ENCODE measurements at places on chromosomes 13 and 19.
A peak's percentile ranks its signal among the peaks of the same experiment; 100 is the strongest.

GRCh38 chr19:18496167-18496979 lies 25.5 kb downstream of the ELL start:
- peak; percentile 67 for DNase-seq

- DNase-seq: no peak
Observed at GRCh38 chr13:20826301-20826700, 52.5 kb upstream of the EEF1AKMT1 start.

- no peak for DNase-seq
Observed at GRCh38 chr13:26839682-26840081, 79.1 kb upstream of the GPR12 start.

DNA sequence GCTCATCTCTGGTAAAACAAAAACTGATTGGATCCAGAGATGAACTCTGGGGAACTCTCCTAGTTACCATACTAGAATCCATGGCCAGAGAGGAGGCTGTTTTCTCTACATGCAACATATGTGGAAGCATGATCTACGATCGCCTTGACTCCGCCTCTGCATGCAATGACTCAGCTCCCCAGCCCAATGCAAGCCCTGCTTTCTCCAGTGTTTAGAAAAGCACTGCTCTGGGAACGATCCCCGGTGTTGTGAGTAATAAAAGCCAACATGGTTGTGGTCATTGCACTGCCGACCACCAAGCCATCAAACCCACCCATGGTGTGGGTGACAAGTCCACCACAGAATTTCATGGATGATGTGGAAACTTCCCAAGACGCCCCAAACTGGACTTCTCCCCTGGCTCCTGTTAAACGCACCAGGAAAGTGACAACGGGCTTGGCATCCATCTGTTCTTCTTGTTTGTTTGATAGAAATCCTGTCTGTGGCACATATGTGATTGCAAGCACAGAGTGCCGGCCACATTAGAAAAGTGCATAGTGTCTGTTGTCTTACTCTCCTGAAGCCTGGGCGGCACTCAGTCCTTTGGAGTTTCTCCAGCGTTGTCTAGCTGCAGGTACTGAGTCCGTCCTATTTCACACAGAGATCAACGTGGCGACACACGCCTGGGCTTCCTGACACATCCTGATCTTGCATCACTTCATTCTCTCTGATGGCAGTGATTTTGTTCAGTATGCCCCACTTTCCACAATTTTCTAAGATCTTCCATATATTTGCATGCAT lies 36.4 kb upstream of the VSTM2B start:
- no peak for DNase-seq

DNA sequence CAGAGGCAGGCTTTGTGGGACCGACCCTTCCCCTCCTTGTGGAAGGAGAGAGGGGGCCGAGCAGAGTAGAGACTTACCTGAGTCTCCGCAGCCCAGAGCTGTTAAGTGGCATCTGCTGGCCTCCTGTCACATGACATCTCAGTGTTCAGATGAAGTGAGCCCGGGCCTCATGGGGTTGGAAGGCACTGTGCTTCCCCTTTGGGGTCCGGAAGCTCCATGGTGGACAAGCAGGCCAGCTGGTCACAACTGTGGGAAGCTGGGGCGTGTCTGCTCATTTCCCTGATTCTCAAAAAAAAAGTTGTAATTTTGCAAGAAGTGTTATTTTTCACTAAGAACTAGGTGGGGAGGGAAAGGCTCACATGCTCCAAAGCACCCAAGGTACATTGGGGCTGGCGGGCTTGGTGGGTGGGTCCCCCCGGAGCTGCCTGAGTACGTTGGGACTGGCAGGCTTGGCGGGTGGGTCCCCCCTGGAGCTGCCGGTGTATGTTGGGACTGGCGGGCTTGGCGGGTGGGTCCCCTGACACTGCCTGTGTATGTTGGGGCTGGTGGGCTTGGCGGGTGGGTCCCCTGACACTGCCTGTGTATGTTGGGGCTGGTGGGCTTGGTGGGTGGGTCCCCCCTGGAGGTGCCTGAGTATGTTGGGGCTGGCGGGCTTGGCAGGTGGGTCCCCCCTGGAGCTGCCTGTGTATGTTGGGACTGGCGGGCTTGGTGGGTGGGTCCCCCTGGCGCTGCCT lies 18.2 kb upstream of the DCUN1D2 start:
- no peak for DNase-seq

GRCh38 chr13:45456196-45456972 lies 8.4 kb upstream of the COG3 start:
- DNase-seq: peak; percentile 49

GRCh38 chr19:10544242-10544752 lies 593 bp downstream of the ATG4D start:
- no peak for DNase-seq

GRCh38 chr13:73417012-73417615 lies 358.3 kb downstream of the KLF5 start:
- no peak for DNase-seq

GRCh38 chr13:34300559-34300958 lies 482.6 kb downstream of the RFC3 start:
- DNase-seq: no peak

DNA sequence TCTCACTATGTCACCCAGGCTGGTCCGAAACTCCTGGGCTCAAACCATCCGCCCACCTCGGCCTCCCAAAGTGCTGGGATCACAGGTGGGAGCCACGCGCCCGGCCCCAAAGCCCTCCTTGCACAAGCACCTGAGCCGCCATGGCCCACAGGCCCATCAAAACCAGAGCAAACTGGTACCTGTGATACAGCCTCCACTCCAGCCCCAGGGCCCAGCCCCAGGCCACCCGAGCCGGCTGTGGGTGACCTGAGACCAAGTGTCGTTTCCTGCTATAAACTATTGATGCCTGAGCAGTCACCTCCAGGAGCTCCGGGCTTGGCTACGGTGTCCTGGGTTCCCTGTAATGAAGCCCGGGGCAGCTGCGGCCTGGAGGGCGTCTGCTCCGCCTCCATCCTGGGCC lies 9.7 kb upstream of the PTBP1 start:
- no peak for DNase-seq

- DNase-seq: no peak
Observed at GRCh38 chr19:2625434-2625833, 77.1 kb downstream of the GNG7 start.

- DNase-seq: no peak
Observed at GRCh38 chr13:112342841-112343361, 33.3 kb upstream of the SPACA7 start.

DNA sequence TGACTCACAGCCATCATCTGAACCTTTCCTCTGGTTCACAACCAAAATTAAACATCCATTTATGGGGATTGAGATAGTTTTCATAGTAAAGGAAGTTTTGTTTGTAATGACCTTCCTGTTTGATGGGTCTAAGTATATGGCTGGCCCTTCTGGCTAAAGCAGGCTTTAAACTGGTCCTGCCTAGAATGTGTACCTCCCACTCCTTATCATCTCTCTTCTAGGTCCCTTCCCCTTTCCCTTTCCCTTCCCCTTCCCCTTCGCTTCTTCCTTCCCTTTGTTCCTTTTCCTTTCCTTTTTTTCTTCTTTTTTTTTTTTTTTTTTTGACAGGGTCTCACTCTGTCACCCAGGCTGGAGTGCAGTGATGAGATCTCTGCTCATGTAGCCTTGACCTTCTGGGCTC lies 35.6 kb downstream of the BBC3 start:
- DNase-seq: no peak

DNA sequence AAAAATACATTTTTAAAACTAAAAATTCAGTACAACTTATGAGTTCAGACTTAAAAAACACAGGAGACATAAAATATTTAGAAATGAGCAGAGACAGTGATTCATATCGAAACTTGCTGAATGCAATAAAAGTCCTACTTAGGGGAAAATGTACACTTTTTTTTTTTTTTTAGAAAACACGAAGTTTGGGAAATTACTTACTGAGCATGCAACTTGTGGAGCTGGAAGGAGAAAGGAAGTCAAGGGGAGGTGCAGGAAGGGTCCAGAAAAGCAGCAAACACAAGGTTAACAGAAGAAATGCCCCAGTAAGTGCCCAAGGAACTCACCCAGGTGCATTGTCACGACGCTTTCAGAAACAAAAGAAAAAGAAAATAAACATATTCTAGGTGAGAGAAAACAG lies 18.6 kb upstream of the LAIR1 start:
- DNase-seq: no peak

- DNase-seq: peak; percentile 1
Observed at GRCh38 chr13:32496599-32497160, 41.9 kb downstream of the N4BP2L2 start.

GRCh38 chr13:72567566-72567965 lies 159.9 kb downstream of the MZT1 start:
- no peak for DNase-seq

DNA sequence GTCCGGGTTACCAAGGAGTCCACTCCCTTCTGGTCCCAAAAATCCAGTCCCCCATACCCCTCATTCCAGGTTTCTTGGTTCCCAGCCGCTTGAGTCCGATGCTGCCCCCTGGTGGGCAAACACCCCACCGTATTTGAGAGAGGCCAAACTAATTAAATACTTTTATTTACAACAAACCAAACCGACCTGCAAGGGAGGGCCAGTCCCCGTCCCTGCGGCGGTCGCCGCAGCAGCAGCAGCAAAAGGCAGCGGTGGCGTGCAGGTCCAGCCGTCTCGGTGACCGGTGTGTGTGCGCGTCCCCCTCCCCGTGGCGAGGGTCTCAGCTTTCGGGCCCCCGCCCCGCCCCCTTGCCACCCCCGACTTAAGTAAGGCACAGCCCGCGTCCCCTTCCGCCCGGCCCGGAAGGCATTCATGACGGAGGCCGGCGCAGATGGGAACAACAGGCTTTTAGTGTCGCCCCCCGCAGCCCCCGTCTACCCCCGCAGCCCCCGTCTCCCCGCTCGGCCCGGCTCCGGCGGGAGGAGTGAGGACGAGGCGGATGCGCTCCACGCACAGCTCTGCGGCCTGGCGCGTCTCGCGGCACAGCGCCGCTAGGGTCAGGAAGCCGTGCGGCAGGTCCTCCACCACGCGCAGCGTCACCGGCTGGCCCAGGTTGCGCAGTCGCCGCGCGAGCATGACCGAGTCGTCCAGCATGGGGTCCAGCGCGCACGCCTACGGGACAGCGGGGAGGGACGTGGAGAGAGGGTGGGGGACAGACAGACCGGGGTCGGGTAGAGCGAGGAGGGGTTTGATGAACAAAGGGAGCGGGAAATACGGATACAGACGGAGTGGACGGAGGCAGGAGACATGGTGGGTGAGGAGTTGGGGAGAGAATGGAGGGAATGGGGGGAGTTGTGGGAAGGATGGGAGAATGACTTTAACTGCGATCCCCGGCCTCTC lies 11.5 kb upstream of the CNFN start:
- DNase-seq: peak; percentile 48

GRCh38 chr19:21698215-21698614 lies 69.2 kb downstream of the ZNF100 start:
- DNase-seq: no peak

GRCh38 chr19:38514812-38515633 lies 81.5 kb downstream of the RYR1 start:
- DNase-seq: peak; percentile 45

DNA sequence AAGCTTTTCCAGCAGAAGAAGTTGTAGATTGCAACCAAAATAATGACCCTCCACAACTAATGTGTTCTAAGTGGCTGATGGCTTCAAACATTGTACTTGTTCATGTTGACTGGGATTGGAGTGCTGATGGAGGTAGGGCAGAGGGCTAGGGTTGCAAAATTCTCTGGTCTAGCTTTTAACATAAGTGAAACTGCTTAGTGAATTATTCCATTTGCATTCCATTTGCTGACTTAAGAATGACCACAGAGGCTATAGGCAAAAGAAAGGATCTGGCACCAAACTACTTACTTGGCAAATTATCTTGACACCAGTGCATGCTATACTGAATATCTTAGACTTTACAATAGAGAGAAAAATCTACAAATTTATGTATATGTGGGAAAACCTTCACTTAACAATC lies 287.0 kb downstream of the FGF9 start:
- no peak for DNase-seq

DNA sequence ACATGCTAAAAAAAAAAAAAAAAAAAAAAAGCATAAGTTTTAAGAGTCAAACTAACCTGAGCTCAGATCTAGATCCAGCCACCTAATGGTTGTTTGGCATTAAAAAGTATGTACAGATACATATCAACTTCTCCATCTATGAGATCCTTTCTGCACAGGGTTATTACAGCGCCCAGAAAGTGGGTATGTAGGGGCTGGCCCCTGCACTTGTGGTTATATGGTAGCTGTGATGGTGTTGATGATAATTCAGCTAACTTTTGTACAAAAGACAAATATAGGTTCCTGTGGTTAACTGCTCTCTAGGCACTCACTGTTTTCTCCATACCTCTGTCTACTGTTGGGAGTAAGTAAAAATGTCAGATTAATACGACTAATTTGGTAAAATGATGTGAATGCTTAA lies 81.7 kb downstream of the TNFRSF19 start:
- DNase-seq: no peak
